ENCODE measurements at places on chromosomes 1 and 21.

DNA sequence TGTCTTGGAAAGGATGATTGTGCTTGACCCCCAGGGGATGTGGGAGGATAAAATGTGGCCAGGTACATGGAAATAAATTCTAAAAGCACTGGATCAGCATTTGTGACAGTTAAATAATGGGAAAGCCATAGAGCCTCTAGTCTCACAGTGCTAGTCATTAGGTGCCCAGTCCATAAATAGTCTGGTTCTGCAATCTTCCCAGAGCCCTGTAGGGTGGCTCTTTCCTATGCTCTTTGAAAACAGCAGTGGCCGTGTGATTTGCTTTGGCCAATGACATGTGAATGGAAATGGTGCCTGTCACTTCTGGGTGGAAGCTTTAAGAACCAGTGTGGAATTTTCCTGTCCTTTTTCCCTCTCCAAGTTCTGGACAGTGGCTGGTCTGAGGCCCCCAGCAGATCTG is 113.2 kb downstream of the TRABD2B start:
- no peak for DNase-seq

DNA sequence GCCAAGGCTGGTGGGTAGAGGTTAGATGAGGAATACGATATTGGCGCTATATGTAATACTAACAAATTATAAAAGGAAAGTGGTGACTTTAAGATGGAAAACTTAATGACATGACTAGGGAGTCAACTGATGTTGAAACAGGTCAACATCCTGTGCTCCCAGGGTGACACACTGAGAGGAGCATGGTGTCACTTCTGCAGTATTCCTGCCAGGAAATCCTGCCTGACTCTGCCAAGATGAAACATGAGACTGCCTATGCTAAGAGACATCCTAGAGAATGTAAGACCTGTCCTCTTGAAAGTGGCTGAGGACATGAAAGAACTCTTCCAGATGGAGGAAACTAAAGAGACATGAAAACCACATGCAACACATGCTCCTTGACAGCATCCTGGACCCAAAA is 65.0 kb upstream of the KCND3 start:
- no peak for DNase-seq

- DNase-seq = no peak
Measured at GRCh38 chr1:107318932-107319331, 178.1 kb downstream of the NTNG1 start.

GRCh38 chr1:221101807-221102605 is 222.8 kb downstream of the HLX start:
- no peak for DNase-seq

GRCh38 chr1:77976433-77977076 is 2.3 kb downstream of the FUBP1 start:
- no peak for DNase-seq

DNA sequence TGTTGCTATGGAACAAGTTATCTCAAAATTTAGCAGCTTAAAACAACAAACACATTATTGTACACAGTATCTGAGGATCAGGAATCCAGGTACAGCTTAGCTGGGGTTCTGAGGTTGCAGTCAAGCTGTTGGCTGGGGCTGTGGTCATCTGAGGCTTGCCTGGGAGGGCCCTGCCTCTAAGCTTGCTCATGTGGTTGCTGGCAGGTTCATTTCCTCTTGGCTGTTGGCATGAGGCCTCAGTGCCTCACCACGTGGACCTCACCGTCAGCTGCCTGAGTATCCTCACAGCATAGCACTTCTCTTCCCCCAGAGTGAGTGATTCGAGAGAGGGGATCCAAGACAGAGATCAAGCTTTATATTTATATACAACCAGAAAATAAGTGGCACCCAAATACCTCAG is 18.6 kb downstream of the NTPCR start:
- DNase-seq = no peak

GRCh38 chr1:39116116-39116607 is 88.3 kb upstream of the MACF1 start:
- DNase-seq = no peak

DNA sequence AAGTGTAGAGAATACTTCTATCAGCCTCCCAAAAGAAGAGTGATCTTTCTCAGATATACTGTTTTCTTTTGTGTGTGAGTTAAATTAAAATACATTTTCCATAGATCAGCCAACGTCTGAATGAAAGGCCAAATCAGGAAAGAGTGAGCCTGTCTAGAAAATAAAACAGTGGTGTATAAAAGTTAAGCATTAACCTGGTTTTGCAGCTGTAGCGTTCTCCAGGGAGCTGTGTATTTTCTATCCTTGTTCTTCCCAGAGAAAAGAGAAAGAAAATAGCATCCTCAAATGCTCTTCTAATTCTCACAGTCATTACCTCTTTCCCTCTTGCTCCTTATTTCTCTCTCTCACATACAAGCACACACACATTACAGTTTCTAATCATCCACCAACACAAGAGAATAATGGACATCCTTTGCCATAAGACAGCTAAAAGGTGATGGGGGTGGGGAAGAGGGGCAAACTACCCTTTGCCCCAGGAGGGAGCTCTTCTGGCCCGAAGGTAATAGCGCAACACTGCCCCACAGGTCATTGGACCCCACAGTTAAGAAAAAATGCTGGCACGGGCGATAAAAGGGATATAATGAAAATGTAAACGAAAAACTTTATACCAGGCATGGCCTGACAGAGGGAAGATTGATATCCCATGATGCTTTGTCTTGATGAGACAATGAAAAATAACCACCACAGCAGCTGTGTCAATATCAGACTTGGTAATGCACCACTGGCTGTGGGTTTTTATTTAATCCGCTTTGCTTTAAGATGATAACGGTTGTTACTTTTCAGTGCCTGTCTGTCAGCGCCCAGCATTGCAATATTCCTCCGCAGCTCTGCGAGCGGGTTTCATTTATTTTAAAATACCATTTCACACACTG is 150.3 kb downstream of the NUF2 start:
- DNase-seq = no peak

DNA sequence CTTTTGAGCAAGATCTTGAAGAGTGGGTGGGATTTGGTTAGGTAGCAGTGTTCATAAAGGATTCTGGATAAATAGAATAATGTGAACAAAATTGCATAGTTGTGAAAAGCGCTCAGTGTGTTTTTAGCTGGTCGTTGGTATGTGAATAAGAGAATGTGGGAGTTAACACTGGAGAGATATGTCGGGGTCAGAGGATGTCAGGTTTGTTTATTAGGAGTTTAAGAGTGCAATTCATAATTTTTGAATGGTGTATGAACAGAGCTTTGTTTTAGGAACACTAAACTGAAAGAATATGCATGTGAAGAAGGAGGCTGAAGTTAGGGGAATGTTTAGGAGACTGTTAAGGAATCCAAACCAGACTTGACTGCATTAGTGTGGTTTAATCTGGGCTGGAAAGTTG is 9.4 kb downstream of the USP16 start:
- DNase-seq = no peak

DNA sequence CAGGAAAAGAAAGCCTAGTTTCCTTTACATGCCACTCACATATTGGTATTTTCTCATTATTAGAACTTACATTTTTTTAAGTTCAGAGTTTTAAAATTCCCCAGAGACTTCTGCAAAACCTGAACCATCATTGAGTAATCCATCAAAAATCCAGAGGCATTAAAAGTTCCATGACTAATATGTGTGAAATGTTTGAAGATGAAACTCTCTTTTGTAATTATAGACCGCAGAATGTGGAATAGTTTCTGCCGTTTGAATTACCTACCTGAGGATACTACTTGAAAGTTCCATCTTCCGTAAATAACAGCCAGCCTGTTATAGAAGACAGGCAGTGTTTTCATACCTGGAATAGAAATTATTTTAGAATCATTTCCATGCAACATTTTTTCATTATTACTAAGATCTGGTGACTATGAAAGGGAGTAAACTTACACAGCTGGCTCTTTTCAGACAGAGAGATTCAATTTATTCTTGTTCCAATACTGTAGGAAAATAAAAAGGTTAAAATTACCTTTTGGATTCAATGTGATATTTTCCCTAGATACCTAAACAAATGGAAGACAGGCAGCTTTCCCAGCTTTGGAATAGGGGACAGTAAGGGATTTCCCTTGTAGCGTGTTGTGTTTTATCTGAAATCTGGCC is 131.4 kb downstream of the ST6GALNAC5 start:
- DNase-seq = no peak

- DNase-seq = no peak
Measured at GRCh38 chr1:5934058-5934884, 58.0 kb downstream of the NPHP4 start.

DNA sequence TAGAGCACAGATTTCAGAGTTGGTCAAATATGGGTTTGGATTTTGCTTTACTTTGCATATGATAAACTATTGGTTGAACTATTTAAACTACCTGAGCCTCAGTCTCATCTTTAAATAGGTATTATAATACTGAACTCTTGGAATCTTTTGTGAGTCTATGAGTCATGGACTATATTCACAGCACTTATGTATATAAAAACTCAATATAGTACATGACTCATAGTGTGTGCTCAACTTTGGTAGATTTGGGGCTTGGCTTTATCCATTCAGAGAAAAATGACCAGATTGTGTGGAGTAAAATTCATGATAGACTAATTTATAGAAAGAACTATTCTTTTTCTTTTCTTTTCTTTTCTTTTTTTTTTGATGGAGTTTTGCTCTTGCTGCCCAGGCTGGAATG is 28.7 kb downstream of the FCRL3 start:
- no peak for DNase-seq
